ENCODE measurements at places on chromosomes 11 and 22.
A peak's percentile ranks its signal among the peaks of the same experiment; 100 is the strongest.

GRCh38 chr11:925496-926301, at the start of gene AP2A2:
AP2A2 (plus strand) TSS chr11:925870; CDS start chr11:926022, 152 bp downstream.
- no peak for DNase-seq

GRCh38 chr11:130431331-130431773, 2.9 kb upstream of the ADAMTS8 start:
- no peak for DNase-seq

DNA sequence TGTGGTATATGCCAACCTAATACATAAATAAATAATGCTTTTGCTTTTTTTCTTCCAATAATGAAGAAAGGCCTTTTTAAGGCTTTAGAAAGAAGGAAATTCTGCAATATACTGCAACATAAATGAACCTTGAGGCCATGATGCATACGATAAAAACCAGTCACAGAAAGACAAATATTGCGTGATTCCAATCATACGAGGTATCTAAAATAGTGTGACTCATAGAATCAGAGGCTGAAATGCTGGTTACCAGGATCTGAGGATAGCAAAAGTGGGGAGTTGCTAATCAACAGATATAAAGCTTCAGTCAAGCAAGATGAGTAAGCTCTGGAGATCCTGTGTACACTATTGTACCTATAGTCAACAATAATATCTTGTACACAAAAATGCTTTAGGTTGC, 24.2 kb downstream of the MS4A6A start:
- DNase-seq: no peak

GRCh38 chr22:22446517-22446916, 62.0 kb downstream of the ZNF280B start:
- no peak for DNase-seq

DNA sequence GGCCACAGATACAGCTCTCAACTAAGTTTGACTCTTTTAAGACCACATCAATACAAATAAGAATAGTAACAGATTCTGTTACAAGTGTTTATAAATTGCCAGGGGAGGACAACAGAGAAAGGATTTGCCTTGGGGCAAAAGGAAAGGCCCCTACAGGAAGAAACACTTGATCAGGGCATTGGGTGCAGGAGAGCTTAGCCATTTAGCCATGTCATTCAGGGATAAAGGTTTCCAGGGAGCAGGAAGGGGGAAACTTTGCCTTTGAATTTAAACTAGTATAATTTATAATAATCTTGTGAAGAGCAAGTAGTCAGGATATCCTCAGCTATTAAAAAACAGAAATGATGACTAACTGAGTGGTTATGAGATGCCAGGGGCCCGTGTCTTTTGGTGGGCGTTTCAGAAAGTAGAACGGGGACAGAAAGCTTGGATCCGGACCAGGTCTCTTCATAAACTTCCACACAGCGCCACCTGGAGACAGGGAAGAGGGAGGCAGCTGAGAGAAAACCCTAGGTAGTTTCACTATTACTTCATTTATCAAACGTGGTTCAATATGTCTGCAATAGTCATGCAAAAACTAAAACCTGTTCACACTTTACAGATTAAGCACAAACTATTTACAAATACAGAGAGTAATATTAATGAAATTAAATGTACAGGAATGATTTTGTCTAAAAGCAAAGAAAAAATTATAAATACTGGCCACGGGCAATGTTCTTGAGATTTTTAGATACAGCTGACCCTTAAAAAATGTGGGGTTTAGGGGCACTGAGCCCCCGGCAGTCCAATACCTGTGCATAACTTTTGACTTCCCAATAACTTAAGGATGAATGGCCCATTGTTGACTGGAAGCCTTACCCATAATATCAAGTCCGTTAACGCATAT, 11.0 kb upstream of the SLC5A4 start:
- DNase-seq: peak; percentile 33

DNA sequence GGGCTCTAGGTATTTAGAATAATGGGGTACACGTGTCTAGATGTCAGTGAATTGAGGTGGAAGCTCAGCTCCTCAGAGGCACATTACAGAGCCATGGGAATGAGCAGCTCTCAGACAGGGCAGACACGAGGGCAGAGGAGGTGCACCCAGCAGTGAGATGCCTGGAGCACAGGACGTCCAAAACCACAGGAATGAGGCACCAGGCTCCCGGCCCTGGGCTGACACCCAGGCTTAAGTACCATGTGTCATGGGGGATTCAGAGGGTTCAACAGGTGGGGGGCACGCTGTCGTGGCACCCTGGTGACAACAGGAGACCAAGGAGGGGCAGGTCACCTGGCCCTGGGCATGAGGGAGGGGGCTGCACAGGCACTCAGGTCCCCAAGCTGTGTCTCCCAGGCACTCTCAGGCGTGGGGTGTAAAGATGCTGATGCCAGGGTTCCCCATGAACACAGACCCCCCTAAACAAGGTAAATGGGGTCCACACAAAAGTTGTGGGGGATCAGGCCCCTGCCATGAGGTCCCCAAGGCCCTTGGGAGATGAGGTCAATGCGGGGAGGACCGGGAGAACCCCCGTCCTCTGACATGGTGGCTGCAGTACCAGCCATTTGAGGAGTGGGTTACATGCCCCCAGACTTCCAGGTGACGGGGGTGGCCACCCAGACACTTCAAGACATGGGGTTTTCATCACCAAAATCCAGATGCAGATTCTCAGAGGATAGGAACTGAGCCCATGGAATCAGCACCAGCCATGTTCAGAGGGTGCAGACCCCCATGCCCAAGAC, 5.6 kb upstream of the SYT8 start:
- DNase-seq: no peak

DNA sequence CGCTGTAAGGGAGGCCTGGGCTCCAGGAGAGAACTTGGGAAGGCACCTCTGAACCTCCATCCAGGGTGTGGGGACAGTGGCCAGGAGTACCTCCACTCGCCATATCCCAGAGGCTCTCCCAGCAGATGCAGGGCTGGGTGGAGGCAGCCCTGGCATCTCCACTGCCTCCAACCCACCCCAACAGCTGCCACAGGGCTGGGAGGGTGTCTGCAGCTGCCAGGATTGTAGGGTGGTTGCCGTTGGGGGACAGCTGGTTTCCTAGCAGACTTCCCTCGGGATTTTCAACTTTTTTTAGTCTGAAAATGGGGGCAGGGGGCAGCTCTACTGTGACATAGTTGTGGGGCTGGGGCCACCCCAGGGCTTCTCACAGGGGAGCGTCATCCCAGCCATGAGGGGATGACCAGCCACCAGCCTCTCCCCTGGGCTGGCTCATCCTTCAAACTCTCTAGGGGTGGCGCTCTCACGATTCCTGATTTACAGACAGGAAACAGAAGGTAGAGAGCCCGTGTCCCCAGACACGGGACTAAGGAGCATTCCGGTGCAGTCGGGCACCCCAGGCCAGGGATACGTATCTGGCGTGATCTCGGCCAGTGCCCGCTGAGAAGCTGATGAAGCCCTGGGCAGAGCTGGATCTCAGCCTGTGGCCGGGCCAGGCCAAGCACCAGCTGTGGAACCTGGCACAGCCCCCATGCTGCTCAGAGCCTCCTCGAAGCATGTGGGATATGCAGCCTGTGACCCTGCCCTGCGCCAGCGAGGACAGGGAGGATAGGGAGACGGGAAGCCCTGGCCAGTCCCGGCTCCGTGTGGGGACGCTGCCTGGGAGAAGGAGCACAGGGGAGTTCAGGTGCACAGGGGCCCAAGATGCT, 9.9 kb downstream of the PRR5 start:
- no peak for DNase-seq

DNA sequence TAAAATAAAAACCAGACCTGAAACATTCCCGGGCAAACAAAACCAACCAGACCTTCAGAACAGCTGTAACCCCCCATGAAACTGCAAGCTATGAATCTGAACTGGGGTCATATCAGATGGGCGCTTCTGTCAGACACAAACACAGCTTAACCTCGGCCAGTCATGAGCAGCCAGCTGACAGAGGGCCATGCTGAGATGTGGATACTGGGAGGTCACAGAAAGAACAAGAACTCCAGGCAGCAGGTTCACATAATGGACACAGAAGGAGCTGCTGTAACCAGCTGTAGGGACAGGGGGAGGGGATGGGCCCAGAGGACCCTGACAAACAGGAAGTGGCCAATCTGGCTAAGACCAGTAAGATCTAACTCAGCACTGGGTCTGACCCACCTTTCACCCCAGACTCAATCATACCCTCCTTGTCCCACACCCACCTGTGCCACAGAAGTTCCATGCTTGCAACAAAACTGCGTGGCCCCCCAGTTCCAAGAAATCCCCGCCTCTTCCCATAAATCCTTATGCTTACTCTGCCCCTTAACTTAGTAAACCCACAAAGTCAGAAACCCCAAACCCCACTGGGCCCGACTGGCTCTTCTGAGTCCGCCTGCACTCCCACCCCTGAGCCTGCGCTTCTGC, 4.0 kb downstream of the APOL4 start:
- DNase-seq: no peak

- no peak for DNase-seq
Measured at GRCh38 chr11:18264035-18264434, 2.0 kb upstream of the SAA1 start.

DNA sequence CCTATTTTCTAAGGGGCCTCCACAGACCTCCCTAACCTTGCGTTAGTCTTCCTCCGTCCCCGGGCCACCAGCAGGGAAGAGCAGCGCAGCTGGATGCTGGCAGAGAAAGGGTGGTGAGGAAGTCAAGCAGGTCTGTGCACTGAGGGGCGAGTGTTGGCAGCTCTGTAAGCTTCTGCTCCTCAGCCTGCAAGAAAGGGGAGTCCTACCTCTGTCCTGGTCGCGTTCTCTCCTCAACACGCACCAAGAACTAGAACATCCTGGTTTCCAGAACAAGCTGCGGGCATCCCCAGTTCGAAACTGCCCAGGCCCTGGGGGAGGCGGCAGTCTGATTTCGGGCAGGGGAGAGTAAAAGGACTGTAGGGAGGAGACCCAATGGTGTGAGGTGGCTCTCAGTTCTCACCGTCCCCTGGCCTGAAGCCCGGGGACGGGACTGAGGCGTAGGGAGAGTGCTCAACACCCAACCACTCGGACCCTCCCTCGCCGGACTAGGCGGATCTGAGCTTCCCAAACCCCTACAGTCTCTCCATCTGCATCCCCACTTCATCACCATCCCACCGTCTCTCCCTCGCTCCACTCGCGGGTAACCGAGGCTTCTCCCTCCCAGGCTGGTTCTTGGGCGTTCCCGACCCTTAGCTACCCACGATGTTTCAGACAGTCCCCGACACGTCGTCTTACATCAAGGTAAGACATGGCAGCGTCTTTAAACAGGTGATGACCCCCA, 7.7 kb upstream of the FLI1 start:
- no peak for DNase-seq

- DNase-seq: no peak
Measured at GRCh38 chr11:2510626-2511402, 66.0 kb downstream of the KCNQ1 start.

- no peak for DNase-seq
Measured at GRCh38 chr11:66183494-66184048, 84.9 kb upstream of the RAB1B start.

GRCh38 chr22:44338177-44338810, 25.5 kb upstream of the SHISAL1 start:
- no peak for DNase-seq

GRCh38 chr22:33038131-33038772, 19.9 kb downstream of the SYN3 start:
- DNase-seq: no peak

- DNase-seq: no peak
Measured at GRCh38 chr22:26853495-26853894, 196.1 kb downstream of the MIAT start.

DNA sequence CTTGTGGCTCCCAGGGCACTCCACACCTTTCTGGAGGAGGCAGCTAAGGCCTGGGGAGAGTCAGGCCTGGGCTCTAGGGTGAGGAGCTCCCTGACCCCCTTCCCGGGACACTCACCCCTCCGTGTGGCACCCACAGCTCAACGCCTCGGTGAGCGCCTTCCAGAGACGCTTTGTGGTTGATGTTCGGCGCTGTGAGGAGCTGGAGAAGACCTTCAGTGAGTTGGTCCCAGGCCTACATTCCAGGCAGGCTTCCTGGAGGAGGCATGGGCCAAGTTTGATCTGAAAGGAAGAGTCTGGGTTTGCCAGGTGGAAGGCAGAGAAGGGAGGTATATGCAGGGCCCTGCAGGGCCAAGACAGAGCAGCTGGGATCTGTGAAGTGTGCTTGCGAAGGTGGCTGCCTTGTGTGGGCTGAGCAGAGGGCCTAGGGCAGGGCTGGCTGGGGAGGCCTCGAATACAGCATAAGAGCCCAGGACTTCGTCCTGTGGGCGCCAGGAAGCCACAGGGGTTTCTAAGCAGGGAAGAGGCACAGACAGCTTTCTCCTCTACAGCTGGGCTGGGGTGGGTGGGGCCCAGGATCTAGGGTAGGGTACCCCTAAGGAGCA, 2.9 kb downstream of the TCIRG1 start:
- DNase-seq: no peak

- no peak for DNase-seq
Measured at GRCh38 chr11:126146454-126147192, 64.8 kb downstream of the RPUSD4 start.

DNA sequence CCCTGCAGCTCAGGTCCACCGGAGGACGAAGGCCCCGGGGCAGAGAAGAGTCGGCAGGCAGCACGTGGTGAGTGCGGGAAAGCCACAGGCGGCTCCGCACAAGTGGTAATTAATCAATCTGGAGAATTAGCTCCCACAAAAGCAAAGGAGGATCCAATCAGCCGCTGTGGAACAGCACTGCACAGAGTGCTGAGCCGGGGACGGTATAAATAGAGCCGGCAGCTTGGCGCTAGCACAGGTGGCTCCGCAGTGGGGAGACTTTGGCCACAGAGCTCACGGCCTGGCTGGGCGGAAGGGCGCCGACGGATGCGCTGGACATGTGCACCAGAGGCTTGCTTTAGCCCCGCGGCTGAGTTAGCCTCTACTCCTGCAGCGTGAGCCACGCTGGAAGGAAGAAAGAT, 48.9 kb downstream of the IGSF9B start:
- DNase-seq: no peak

DNA sequence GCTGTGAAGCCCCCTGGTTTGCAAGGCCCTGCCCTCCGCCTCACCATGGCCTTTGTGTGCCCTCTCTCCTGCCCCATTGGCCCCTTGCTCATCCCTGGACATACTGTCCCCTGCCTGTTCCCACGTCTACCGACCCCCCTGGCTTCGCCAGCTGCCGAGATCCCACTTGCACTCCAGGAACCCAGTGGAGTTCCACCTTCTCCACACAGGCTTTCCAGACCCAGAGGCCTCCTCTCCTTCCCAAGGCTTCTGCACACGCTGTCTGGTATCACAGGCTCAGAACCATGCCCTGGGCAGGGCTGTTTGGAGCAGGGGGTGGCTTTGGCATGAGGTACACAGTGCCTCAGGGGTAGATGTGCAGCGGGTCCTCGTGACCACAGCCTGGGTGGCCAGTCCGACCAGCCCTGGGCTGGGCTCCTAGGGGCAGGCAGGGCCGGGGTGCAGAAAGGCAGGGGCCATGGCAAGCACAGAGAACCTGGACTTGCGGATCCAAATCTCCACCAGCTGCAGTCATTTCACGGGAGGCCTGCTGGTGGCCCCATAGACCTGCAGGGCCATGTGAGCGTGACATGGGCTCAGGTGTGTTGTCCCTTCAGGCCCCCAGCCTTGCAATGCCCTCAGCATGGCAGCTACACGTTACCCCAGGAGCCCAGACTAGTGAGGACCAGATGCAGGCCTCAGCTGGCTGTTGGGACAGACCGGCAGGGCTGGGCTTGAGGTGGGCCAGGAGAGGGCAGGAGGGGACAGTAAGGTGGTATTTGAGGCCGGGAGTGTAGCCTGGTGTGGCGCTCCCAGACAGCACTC, 9.5 kb downstream of the GRK2 start:
- DNase-seq: no peak

GRCh38 chr11:1648653-1649420, 19.3 kb downstream of the KRTAP5-5 start:
- no peak for DNase-seq
